ENCODE measurements at places on chromosomes 4 and X.

DNA sequence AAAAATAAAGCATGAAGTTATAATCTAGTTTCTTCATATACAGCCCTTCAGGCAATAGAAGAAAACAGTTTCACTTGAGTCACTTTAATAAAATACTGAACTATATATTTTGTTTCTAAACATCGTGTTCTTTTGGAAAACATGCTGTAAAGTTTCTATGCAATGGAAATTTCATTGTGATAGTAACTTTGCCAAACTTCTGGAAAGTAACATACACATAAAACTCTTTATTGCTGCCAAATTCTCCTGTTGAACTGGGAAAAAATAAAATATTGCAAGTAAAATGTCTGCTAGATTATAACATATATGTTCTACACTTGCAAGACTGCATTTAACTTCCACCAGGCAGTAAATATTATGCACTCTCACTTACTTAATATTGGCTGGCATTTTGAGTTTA lies 635.4 kb downstream of the SPRY1 start:
- no peak for DNase-seq

GRCh38 chrX:108132876-108133275 lies 41.3 kb downstream of the ATG4A start:
- no peak for DNase-seq

GRCh38 chr4:26028793-26029567 lies 115.0 kb downstream of the SMIM20 start:
- peak; percentile 23 for DNase-seq

- no peak for DNase-seq
Observed at GRCh38 chrX:19545651-19546050, 30.3 kb upstream of the MAP3K15 start.

GRCh38 chr4:123446865-123447474 lies 50.4 kb downstream of the SPRY1 start:
- no peak for DNase-seq

GRCh38 chrX:131918839-131919238 lies 104.3 kb upstream of the STK26 start:
- no peak for DNase-seq

GRCh38 chrX:35458142-35458541 lies 340.0 kb upstream of the MAGEB16 start:
- DNase-seq, result no peak

DNA sequence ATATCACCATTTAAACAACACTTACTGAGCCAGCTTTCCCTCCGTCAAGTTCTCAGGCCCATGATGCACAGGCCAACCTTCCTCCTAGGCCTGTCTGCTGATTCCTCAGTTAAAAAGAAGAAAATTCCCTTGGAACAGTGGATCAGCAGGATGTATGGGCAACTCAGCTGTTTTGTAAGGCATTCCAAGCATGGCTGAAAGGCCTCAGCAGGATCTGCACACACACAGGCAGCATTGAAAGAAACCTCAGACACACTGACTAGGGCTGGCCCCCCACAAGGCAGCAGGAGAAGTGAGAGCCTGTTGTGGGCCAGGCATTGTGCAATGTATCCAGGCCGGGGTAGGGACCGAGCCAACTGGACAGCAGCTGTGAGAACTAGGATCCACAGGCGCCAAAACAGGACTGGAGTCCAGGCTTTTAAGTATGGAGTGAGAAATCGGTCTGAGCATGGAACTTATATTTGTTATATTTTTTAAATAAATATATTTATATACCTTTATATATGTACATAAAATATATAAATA lies 171.4 kb downstream of the NWD2 start:
- no peak for DNase-seq

DNA sequence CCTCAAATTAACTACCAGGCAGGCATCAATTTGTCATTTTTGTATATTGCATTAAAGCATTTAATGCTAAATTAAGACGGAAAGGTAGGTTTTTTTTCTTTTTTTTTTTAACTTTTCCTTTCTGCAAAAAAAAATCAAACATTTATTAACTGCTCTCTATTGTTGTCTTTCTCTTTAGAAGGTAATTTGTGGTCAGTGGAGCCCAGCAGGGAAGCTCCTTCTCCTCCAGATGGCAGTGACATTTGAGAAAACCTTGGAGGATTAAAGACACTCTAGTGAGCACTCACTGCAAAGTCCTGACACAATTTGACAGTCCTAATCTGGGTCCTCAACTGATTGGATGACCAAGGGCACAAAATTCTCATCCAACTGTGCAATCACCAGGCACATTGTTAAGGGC lies 102.4 kb downstream of the SLIT2 start:
- no peak for DNase-seq

GRCh38 chr4:110275871-110276270 lies 77.5 kb upstream of the ELOVL6 start:
- DNase-seq, result no peak

DNA sequence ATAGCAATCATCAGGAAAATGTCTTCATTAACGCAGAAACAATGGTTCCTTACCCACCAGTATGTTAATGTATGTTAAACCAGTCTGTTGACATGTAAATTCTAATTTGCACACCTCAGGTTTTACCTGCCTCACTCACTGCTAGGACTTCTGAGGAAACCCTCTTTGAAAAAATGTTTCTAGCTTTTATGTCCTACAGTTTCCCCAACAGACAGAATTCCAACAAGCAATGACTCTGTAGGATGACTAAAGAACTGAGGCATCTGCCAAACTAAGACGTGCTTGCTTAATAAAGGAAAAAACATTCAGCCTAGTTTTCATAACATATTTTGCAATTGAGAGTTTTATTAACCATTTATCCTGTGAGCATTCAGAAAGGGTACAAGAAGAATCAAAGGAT lies 20.6 kb upstream of the SOX3 start:
- no peak for DNase-seq

DNA sequence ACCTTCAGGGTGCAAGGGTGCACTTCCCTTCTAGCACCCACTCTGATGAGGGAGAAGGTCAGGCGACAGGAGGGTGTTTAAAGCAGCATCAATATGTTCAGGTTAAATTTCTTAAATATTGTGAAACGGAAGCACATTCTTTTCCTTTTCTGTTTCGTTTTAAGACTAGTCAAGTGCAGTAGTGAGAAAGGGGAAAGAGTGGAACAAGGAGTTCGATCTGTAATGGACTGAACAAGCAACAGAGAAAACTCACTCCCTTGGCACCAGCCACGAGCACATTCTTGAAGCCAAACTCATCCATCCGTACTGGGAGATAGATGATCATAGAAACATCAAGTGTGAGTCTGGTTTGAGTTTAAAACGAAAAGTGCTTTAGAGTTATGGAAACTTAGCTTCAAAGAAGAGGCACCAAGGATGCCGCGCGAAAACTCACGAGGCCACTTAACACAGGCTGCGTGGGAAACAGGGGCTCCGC lies 815 bp downstream of the FAM53A start:
- peak; percentile 69 for DNase-seq

GRCh38 chr4:151431728-151432127 lies 22.8 kb downstream of the FHIP1A start:
- DNase-seq, result no peak

- DNase-seq, result no peak
Observed at GRCh38 chr4:107863850-107864371, 39.2 kb downstream of the SGMS2 start.

DNA sequence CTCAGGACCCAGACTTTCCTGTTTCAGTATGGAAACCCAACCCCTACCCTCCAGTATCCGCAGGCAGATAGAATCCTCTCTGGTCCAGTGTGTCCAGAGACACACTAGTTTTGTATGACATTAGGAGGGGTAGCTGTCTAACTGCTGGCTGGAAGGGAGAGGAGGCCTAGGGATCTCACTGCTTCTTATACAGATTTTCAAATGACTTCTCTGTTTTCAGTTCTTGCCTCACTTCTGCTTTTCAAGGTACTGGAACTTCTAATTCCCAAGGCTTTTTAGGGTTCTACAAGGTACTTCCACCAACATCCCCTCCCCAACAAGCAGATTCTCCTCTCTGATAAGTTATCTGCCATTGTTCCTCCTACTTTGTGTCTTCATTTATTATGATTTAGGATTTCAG lies 6.1 kb downstream of the SGCB start:
- DNase-seq, result no peak

DNA sequence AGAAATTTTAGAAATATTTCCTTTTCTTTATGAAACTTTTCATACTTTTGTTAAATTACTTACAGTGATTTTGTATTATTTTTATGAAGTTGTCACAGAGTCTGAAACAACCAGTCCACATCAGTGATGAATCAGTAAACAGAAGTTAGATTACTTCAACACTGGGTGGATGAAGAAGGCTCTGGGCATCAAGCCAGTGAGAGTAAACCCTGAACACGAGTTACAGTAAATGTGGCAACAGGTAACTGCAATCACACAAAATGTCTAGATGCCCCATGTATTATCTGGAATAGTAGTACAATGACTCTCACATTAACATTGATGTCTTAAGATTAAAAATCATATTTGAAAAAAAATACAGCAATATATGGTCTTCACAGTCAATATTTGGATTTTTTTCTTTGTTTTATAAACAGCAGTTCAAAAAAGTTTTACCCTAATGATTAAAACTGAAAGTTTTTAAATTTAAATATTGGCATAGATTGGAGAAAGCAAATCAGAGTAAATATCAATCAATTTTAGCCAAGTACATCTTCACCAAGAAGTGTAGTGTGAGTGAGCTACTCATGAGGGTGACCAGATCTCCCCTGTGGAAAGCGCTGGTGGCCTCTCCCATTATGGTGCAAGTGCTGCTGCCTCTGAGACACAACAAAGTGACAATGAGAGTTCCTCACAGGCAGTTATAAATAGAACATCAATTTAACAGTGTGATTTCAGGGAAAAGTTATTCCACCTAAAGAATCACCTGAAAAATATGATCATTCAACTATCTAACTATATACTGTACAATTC lies 63.2 kb upstream of the UGT2B7 start:
- DNase-seq, result no peak

- peak; percentile 29 for DNase-seq
Observed at GRCh38 chr4:77177199-77177598, 20.2 kb downstream of the CCNG2 start.

DNA sequence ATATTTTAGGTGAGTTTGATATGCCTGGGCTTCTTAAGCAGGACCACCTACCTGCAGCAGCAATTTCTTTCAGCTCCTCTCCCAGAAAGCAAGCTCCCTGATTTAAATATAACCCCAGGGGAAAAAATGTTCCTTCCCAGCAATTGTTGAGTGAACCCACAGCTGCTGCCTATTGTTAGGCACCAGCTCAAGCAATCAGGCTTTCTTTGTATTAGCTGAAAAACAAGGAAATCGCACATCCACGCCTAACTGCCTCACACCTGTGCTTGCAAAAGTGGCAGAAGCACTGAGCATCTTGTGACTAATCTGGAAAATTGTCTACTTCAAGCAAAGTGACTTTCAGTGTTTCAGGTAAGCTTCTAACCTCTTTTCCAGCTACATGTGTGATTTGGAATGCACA lies 432.2 kb downstream of the SMARCA1 start:
- DNase-seq, result no peak

All from AG04450 (cell line).